ENCODE measurements at places on chromosomes 6 and 20.

GRCh38 chr6:53049415-53049814 lies 15.8 kb upstream of the FBXO9 start:
- no peak for DNase-seq

- no peak for DNase-seq
These were observed 469.4 kb upstream of the SLC35B3 start for GRCh38 chr6:8904754-8905153.

- DNase-seq, result no peak
These were observed 19.2 kb downstream of the DCBLD1 start for GRCh38 chr6:117501722-117502121.

GRCh38 chr20:37479925-37480691 lies 40.9 kb upstream of the NNAT start:
- no peak for DNase-seq

GRCh38 chr6:56524891-56525703 lies 117.6 kb downstream of the DST start:
- DNase-seq, result no peak

- no peak for DNase-seq
These were observed 7.9 kb upstream of the DEFB125 start for GRCh38 chr20:79565-79964.

GRCh38 chr6:67698534-67698933 lies 936.5 kb upstream of the ADGRB3 start:
- no peak for DNase-seq

GRCh38 chr6:93418033-93418407 lies 1.3 kb downstream of the EPHA7 start:
- DNase-seq, result no peak

DNA sequence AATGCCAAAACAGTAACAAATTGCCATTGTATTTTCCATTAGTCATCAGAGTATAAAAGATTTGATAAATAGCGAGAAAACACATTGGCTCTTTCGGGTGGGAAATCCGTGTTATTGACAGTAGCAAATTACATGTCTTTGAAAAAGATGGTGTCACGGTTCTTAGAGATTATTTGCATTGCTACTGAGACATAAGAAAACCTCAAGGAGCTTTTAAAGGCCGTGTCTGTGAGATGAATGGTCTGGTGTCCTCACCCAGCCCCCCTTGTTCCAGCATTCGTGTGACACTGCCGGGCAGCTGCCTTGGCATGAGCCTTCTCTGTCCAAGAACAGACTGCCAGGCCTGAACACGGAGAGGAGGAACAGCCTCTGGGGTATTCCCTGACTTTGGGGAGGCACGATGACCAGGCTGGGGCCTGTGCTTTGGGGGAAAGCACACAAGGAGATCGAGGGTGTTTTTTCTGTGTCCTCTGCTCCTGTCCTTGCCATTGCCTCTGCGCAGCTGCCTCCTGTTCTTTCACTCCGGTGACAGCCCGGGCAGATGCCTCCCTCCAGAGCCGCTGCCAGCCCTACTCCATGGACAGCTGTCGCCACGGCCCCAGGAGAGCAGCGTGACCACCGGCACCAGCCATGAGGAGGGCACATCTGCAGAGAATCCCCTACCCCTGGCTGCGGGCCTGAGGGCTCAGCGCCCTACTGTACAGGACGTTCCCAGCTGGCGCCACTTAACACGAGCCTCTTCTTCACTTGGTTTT lies 167.7 kb upstream of the CDYL start:
- DNase-seq, result no peak
